Glutamatergic neuron (in vitro differentiated cells): ENCODE measurements at places on chromosomes 13 and 19.

GRCh38 chr19:40663695-40664692 lies 26.5 kb downstream of the NUMBL start:
- no peak for DNase-seq

DNA sequence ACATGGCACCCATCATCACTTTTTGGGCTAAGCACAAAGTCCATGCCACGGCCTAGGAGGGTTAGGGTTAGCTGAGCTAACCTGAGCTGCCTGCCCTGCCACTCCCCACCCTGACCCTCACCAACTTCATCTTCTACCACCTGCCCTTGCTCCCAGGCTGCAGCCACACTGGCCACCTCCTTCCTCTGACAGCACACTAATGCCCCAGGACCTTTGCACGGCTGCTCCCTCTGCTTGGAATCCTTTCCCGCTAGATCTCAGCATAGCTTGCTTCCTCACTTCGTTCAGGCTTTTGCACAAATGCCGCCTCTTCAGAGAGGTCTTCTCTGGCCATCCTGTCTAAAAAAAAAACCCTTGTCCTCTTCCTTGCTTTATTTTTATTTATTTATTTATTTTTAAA lies 13.2 kb downstream of the SHANK1 start:
- no peak for DNase-seq

GRCh38 chr19:34448191-34448590 lies 20.0 kb downstream of the UBA2 start:
- no peak for DNase-seq

GRCh38 chr13:107736731-107737130 lies 478.6 kb downstream of the LIG4 start:
- DNase-seq, result no peak

DNA sequence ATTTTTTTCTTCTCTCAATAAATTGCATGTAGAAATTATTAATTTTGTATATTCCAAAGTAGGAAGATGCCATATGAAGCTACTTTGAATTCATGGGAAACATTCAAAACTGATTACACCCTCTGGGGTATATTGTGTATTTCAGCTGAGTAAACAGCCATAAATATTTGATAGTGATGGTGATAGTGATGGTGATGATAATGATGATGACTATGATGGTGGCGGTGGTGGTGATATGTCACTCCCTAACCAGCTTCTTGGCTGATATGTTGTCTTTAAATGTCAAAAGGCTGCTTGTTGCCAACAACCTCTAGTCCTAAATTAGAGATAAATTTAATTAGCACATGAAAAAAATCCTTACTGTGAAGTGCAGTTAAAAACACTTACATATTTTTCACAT lies 102.0 kb downstream of the LRCH1 start:
- DNase-seq, result no peak

DNA sequence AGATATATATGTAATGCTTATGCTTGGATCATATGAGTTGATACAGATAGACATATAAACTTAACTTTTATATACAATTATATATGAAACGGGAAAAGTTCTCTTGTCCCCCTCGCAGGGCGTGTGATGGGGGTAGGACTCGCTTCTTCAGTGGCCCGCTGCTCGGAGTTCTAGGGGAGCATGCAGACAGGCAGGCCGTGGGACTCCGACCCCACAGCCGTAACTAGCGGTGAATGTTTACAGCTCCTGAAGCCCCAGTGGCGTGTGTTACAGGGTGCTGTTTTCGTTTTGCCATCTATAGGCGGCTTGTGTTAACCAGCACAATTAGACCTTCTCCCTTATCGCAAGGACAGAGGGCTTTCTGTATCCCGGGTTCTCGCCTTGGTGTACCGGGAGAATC lies 1899.8 kb downstream of the PCDH9 start:
- DNase-seq, result no peak

DNA sequence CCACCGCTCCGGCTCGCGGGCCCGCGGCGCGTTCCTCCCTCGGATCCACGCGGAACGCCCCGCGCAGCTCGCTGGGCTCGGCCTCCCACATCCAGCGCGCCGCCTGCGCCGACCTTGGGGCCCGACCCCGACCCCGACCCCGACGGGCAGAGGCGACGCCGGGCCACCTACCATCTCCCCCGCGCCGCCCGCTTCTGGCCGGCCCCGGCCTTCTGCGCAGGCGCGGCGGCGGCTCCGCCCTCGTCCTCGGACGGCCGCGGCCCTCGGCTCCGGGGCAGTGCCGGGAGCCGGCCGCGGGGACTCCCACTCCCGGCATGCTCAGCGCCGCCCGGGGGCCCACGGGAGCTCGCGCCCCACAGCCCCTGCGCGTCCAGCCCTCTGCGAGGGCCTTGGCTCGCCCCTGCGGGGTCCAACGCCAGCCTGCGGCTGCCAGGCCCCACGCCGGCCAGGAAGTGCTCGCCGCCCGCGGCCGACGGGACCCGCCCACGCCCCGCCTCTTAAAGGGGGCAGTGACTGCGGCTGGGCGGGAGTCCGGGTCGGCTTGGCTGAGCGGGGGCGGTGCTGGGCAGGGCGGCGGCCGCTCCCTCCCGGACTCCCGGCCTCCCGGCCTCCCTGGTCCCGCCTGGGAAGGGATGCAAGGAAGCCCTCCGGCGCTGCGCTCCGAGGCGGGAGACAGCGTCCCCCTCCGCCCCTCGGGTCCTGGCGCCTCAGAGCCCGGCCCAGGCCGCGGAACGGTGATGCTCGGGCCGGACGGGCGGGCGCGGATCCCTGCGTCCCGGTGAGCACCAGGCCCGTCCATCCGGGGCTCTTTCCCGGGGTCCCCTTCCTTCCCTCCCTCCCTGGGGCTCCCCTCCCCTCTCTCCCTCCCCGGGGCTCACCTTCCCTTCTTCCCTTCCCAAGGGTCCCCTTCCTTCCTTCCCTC lies at the start of gene DCUN1D2:
Gene DCUN1D2, minus strand, starts transcription at position 216 of the 922 bp plus-strand sequence. Its CDS starts 42 bp downstream, at position 174.
- peak; percentile 93 for DNase-seq

DNA sequence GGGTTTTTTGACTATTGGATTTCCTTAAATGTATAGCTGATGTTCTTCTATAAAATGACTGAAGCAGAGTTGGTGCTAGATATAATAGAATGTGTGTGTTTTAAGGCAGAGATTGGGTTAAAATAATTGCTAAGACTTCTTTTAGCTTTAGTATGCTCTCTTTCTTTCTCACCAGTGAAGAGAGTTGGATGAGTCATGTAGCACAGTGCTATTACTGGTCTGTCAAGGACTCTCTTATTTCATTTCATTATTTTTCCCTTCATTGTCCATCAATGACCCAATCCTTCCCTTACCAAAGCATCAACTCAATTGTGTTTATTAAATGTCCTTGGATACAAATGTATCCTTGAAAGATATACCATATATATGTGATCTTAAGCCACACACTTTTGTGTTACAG lies 268.9 kb downstream of the IRS2 start:
- no peak for DNase-seq

DNA sequence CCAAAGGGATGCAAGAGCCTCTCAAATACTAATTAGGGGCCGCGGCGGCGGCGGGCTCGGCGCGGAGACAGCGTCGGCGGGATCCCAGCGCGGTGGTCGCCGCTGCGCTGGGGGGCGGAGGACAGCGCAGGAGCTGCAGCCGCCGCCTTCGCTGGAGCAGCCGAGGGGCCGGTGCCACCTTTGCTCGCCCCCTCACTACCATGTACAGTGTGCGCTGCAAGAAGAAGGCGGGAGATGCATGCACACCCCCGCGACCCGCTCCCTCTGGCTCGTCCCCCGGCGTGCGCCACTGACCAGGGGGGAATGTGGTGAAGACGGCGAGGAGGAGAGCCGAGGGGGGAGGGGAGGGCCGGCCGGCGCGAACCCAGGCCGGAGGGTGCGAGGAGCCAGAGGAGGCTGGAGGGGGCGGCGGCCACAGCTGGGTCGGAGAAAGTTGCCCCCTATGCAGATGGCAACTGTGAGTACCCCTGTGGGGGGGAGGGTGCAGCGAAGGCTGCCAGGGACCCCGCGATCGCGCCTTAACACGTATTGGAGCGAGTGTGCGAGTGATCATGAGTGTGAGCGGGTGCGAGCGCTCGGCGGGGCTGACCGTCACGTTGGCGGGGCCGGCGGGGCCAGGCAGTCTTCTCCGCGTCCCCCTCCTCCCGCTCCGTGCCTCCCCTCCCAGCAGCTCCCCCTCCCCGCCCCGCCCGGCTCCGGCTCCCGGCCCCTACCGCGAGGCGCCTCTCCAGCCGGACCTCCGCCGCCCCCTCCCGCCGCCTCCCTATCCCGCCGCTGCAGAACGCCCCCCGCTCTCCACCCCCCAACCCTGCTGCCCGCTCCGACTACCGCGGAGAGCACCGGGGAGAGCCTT lies 808 bp downstream of the SLITRK5 start:
- peak; percentile 65 for DNase-seq

DNA sequence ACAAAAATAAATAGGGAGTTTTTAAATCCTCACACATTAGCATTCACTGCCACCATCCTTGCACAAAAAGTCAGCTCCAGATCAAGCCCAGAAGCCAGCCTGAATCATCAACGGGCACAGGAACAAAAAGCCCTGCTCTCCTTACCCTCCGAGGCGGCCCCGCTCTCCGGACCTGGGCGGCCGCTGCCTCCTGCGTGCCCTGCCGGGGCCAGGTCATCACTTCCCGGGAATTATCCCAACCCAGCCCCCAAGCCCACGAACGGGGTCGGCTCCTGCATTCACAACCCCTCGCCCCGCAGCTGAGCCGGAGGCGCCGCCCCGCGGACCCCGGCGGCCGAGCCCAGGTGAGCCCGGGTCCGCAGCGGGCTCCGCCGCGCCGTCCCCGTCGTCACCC lies 754 bp downstream of the DNAJB1 start:
- no peak for DNase-seq

DNA sequence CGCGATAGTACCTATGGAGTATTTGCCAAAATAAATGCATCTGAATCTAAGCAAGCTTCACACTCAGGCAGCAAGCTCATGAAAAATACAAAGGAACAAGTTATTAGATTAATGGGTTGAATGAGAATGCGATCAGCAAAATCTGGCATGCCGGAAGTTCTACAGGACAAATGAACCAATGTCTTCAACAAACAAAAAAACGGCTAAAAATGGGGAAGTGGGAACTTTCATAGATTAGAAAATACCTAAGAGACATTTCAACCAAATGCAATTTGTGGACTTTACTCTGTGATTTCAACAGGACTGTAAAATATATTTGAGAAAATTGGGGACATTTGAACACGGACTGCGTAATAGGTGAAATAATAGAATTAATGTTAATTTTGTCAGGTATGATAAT lies 22.4 kb upstream of the RNASEH2B start:
- DNase-seq, result no peak

DNA sequence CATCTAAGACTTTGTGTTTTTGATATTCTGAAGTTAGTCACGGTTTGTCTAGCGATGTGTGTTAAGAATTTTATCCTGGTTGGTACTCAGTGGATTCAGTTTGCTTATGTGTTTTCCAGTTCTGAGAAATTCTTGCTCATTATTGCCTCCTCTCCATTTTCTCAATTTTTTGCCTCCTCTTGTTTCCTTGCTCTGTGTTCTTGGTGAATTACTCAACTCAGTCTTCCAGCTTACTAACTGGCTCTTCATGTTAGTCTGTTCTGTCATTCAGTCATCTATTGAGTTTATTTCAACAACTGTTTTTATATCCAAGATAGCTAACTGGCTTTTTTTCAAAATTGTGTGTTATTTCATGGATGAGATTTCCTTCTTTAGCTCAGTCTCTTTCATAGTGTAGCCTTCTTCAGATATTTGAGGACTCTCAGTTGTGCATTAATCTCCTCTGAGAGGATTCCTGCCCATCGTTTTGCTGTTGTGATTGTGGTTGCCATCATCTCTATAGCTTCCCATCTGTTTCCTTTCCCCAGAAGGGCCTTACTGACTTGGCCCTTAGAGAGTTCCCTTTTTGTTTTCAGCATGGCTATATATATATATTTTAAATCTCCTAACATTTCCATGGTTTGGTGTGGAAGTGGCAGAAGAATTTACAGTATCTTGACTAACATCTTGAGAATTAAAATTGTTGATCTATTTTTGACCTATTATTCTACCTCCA lies 6.2 kb downstream of the SETDB2 start:
- DNase-seq, result no peak

DNA sequence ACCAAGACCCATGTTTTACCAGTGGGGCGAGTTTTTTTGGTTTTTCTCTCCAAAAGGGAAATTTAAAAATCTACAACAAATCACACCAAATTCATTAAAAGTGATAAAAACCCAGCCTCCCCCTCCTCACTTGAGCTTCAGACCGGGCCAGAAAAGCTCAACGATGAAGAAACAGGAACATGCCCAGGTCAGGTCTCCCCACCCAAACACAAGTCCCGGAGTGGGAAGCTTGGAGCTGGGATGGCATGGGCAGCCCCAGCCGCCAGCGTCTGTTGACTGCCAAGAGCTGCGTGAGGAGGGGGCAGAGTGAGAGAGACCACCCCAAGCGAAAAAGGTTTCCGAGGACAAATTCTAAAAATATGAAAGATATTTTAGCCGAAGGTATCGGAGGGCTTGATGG lies 3.7 kb downstream of the RNU6-9 start:
- no peak for DNase-seq

- DNase-seq, result no peak
Observed at GRCh38 chr19:29969891-29970290, 27.9 kb downstream of the URI1 start.

DNA sequence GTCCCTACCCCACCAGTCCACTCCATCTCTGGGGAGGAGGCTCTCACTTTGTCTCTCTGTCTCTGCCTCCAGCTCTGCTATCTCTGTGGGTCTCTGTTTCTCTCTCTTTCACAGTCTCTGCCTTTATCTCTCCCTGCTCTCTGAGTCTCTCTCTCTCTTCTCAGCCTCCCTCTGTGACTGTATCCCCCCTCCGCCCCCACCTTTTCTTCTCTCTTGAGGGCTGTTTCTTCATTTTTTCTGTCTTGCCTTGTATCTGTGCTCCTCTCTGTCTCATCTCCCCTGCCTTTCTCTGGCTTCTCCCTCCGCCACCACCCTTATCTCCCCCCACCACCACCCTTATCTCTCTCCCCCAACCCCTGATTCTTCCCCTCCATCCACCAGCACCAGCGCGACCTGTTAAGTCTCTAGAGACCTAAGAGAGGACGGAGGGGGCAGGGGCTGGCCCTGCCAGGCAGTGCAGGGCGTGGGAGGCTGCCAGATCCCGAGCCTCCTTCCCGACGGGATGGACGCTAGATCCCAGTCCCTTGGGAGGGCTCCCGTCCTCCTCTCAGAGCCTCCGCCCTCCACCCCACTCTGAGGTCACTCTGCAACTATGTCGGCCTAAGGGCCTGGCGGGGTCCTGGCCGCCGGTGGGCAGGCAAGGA lies 1.0 kb downstream of the AXL start:
- DNase-seq, result no peak

DNA sequence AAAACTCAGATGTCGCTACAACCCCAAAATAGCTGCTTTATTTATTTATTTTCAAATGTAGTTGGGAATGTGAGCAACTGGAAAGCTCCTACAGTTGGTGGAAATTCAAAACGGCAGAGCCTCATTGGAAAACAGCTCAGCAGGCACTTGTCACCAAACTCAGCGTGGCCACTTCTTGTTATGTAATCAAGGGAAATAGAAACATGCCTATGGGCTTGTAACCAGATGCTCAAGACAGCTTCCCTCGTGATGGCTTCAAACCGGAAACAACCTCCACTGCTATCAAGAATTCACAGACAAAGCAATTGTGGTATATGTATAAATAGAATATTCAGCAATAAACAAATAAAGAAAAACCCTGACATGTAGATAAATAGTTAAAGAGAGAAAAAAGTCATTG lies 627.8 kb upstream of the SLC10A2 start:
- DNase-seq, result no peak

- no peak for DNase-seq
Observed at GRCh38 chr19:2389594-2389993, 29.5 kb downstream of the TMPRSS9 start.

- DNase-seq, result no peak
Observed at GRCh38 chr19:17909003-17909732, 23.6 kb upstream of the CCDC124 start.
